ENCODE measurements at places on chromosomes 12 and 14. TPM values are rescaled to one million over a fixed set of nuclear protein-coding genes. Genes with fewer than 3 reads are reported as not detected.

DNA sequence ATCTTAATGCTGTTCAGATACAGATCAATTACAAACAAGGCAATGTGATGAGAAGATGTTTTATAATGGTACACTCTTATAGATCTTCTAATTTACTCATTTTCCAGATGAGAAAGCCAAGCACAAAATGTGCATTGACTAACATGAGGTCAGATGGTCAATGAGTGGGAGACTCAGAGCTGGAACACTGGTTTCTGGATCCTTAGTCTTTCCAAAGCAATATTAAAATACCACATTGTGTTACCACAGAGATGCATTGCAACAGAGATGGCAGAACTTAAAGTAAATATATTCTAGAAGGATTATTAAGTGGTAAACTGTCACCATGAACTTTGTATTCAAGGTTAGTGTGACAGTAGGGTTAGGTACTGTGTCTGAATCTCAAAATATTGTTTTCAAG, 113.6 kb downstream of the SLC15A5 start:
- no peak for DNase-seq

The TSPAN11 gene
- total RNA-seq = 7.7 TPM

The KCNA5 gene
- total RNA-seq = not detected

The SHMT2 gene
- total RNA-seq = 140 TPM

DNA sequence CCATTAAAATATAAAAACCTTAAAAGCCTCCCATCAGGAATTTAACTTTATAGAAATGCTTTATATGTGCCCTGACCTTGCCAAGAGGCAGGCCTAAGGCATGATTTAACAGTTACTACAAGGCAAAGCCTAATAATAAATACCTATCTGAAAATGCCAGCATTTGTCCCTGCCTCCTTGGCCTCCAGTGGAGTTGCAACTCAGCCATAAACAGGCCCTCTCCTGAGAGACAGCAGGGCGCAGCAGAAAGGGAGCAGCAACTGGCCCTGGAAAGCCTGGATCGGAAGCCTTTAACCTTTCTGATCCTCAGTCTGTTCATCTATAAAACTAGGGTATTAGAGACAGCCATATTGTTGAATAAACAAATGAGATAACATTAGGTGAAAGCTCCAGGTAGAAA, 324.4 kb downstream of the PAWR start:
- no peak for DNase-seq

- peak; percentile 34 for DNase-seq
These were observed 335 bp downstream of the GCN1 start for GRCh38 chr12:120194226-120194533.

- DNase-seq = no peak
These were observed 21.1 kb upstream of the AKAP6 start for GRCh38 chr14:32307881-32308582.

All from dermis blood vessel endothelial cell (primary cell).